ENCODE measurements at places on chromosomes 3 and 15. TPM values are rescaled to one million over a fixed set of nuclear protein-coding genes. Genes with fewer than 3 reads are reported as not detected.

The WWTR1 gene
- total RNA-seq: 0.31 TPM

- no peak for DNase-seq
- H3K27ac ChIP-seq: no peak within 1 kb of the TSS
- H3K36me3 ChIP-seq: peaks cover 2% of the 10 kb centered on the region
- H3K4me1 ChIP-seq: peaks cover 21% of the 10 kb centered on the region
- no peak within 1 kb of the TSS for H3K4me3 ChIP-seq
- H3K27me3 ChIP-seq: no peaks in the 10 kb centered on the region
Measured at GRCh38 chr3:122324871-122325323, at the start of gene CSTA. Gene CSTA (plus strand): TSS chr3:122325248. CDS start chr3:122325293, 45 bp downstream.

GRCh38 chr3:195807681-195808121 lies 4.0 kb downstream of the MUC4 start:
- H3K27ac ChIP-seq: no peak overlapping the region
- no peak overlapping the region for H3K4me3 ChIP-seq
- H3K27me3 ChIP-seq: no peaks in the 10 kb centered on the region
- peaks cover 38% of the 10 kb centered on the region for H3K4me1 ChIP-seq
- DNase-seq: no peak

DNA sequence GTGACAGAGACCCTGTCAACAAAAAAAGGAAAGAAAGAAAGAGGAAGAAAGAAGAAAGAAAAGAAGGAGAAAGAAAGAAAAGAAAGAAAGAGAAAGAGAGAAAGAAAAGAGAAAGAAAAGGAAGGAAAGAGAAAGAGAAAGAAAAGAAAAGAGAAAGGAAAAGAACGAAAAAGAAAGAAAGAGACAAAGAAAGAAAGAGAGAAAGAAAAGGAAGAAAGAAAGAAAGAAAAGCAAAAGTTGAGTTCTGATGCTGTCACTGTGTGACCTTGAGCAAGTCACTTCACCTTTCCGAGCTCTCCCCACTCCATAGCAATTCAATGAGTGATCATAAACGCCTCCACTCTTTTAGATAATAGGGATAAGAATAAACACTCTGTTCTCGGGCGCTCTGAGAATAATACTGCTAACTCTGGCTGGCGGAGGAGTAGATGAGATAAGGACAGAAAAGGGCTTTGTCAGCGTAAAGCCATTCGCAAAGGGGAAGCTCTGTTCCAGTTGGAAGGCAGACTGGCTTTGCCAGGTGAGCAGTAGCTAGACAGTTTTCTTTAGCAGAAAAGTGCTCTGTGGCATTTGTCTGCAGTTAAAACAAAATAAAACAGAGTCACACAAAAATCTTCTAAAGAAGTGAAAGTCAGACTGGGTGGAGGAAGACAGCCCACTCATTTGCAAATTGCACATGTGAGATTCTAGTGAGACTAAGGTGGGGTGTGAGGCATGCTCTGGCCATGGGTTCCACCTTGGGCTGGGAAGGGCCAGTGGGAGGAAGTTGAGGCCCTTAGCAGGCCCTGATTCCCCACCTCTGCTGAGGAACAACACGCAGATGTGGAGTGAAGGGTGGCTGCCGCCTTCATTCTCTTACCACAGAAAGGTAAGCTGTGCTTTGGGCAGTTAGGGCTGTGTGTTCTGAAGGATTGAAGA lies 9.6 kb upstream of the FLNB start:
- H3K4me1 ChIP-seq: peaks cover 8% of the 10 kb centered on the region
- H3K36me3 ChIP-seq: no peaks in the 10 kb centered on the region
- no peaks in the 10 kb centered on the region for H3K27me3 ChIP-seq
- H3K27ac ChIP-seq: peak overlapping the region; percentile 17

The TMEM45A gene
- 0.26 TPM for total RNA-seq

DNA sequence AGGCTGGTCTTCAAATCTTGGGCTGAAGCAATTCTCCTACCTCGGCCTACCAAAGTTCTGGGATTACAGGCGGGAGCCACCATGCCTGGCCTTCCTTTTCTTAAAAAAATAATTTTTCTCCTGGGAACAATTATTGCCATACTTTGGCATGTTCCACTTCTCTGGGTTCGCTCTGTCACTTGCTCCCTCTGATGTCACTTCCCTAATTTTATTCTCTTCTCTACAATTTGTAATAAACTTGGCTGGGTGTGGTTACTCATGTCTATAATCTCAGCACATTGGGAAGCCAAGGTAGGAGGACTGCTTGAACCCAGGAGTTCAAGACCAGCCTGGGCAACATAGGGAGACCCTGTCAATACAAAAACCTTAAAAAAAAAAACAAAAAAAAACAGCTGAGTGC lies 6.1 kb upstream of the IMPDH2 start:
- H3K4me1 ChIP-seq: no peaks in the 10 kb centered on the region
- peaks cover 47% of the 10 kb centered on the region for H3K36me3 ChIP-seq
- no peak for DNase-seq
- no peak overlapping the region for H3K4me3 ChIP-seq
- no peaks in the 10 kb centered on the region for H3K27me3 ChIP-seq
- H3K27ac ChIP-seq: no peak overlapping the region

DNA sequence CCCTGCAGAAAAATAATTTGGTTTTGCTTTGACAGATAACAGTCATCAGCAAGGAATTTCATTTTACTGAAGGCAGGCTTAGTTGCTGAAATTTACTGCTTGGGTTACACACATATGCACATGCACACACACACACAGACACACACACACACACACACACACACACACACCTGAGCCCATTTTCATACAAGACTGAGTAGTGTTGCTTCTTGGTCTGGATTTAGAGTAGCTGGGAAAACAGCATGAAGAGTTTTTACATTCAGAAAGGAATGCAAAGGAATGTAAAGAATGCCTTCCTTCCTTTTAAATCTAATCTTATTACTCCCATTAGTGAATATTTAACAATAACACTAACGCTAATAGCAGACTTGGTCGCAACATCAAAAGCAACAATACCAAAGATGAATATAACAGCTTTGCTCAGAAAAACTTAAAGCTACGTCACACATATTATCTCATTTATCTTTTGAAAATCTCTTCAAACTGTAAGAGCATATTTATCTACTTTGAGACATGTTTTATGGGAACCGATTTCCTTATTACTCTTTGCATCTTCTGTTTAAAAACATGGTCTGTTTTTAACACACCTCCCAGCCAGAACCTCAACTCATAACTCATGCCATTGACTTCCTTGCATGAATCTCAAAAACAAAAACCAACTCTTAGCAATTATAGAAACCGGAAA lies 32.5 kb downstream of the RFTN1 start:
- peak overlapping the region; percentile 66 for H3K4me3 ChIP-seq
- no peaks in the 10 kb centered on the region for H3K27me3 ChIP-seq
- H3K27ac ChIP-seq: peak overlapping the region; percentile 69
- peaks cover 78% of the 10 kb centered on the region for H3K4me1 ChIP-seq

GRCh38 chr3:54691289-54691771 lies 236.5 kb downstream of the LRTM1 start:
- H3K4me1 ChIP-seq: no peaks in the 10 kb centered on the region
- no peaks in the 10 kb centered on the region for H3K27me3 ChIP-seq
- H3K36me3 ChIP-seq: no peaks in the 10 kb centered on the region
- DNase-seq: no peak
- H3K27ac ChIP-seq: no peak overlapping the region
- no peak overlapping the region for H3K4me3 ChIP-seq

The CPNE9 gene
- 0.17 TPM for total RNA-seq

The CCR1 gene
- total RNA-seq: 6.7 TPM

GRCh38 chr3:104906001-104906639 lies 460.6 kb upstream of the ALCAM start:
- H3K4me1 ChIP-seq: no peaks in the 10 kb centered on the region
- H3K4me3 ChIP-seq: no peak overlapping the region
- H3K27ac ChIP-seq: no peak overlapping the region
- no peaks in the 10 kb centered on the region for H3K36me3 ChIP-seq
- DNase-seq: no peak

- H3K4me3 ChIP-seq: no peak overlapping the region
- H3K27me3 ChIP-seq: no peaks in the 10 kb centered on the region
- H3K36me3 ChIP-seq: no peaks in the 10 kb centered on the region
- H3K27ac ChIP-seq: no peak overlapping the region
- peaks cover 2% of the 10 kb centered on the region for H3K4me1 ChIP-seq
- no peak for DNase-seq
Measured at GRCh38 chr3:61177450-61177849, 73.8 kb downstream of the FHIT start.

DNA sequence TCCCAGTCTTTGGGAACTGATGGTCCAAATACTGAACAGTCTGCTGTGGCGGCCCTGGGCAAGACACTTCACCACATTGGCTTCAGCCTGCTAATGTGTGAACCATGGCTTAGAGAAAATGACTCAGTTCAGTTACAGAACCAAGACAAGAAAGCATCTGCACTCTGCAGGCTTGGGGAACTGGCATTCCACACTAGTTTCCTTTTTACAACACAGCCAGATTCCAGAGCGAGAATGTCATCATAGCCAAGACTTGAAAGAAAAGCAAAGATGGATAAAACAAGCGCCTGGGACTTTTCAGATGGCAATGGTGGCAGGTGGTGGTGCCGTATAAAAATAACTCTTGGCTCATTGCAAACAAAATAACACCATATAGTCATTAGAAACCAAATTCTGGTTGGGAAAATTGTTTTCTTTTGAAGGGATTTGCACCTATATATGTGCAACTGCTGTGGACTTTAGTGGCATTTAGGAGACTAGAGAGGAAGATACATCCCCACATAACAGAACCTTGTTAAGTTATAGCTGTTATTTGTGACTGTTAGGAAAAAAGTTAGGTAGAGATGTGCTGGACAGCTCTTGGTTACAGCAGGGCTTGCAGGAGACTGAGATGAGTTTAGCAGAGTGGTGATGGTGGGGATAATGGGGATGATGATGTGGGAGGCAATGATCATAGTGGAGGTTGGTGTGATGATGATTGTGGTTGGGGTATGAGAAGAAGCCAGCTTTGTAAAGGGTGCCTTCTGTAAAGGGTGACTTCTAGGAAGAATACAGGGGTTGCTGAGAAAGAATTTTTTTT lies 273.6 kb downstream of the THRB start:
- H3K27ac ChIP-seq: no peak overlapping the region
- no peaks in the 10 kb centered on the region for H3K36me3 ChIP-seq
- H3K4me1 ChIP-seq: no peaks in the 10 kb centered on the region
- no peak for DNase-seq

DNA sequence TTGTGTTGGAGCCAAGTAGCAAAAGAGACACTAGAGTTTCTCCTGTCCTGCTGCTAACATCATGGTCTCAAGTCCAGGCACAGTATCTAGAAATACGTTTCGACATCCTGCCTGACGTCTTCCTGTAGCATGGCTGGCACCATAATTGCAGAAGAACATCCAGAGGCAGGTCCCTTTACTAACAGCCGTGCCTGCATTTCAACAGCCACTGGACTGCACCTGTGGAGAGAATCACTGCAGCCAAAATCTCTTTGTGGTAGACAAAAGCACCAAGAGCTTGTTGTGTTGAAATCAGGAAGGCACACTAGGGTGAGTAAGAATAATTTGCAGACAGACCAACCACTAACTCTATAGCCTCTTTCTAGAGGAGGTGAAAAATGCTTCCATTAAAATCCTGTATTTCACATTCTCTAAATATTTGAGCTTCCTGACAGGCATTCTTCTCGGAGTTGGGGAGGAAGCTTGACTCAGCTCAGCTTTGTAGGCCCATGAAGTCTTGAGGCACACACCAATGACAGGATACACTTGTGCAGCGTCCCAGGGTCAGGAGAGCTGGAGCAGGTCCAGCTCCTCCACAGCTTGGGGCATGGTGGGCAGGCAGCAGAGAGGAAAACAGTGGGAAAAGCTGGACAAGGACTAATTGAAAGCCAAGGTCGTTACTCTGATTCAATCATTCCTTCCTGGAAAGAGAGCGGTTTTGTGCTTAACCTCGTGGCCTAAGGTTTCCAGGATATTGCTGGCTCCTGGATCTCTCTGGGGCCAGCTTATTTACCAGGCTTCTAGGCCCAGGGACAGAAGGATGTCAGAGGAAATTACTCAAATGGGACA lies 244.9 kb downstream of the FAM43A start:
- H3K4me1 ChIP-seq: no peaks in the 10 kb centered on the region
- no peaks in the 10 kb centered on the region for H3K36me3 ChIP-seq
- H3K4me3 ChIP-seq: no peak overlapping the region
- no peak overlapping the region for H3K27ac ChIP-seq
- no peak for DNase-seq

GRCh38 chr3:51311055-51311454 lies 74.0 kb upstream of the MANF start:
- no peaks in the 10 kb centered on the region for H3K4me1 ChIP-seq
- DNase-seq: peak; percentile 62
- H3K4me3 ChIP-seq: no peak overlapping the region
- H3K36me3 ChIP-seq: no peaks in the 10 kb centered on the region
- H3K27me3 ChIP-seq: no peaks in the 10 kb centered on the region

DNA sequence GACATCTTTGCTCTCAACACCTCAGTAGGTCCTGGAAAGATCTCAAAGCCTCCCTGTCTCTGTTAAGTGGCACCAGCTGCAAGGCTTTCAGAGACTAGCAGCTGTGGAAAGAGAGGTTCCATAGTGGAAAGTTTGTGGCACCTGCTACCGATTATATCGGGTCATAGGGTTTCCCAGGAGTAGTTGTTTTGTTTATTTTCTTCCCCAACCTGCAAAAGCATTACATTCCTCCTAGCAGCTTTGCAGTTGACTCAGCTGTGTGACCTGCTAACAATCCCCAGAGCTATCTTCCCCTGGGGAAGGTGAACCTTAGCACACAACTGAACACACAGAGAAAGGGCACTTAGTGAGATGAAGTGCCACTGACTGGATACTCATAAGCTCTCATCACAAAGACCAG lies 598.9 kb upstream of the GRM7 start:
- no peaks in the 10 kb centered on the region for H3K4me1 ChIP-seq
- H3K27ac ChIP-seq: no peak overlapping the region
- DNase-seq: no peak

DNA sequence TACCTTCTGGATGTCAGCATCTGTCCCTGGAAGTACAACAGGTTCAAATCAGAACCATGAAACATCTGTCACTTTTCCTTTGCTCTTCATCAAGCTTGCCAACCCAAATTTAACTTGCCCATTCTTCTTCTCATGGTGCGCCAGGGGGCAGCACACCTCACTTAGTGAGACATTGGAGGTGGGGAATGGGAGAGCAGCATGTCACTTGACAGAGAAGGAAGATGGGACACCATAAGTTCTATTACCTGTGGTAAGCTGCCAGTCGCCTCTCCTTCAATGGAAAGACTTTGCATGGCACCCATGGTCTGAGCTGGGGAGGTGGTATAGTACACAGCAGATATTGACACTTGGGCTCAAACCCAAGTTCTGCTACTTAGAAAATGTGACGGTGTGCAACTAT lies 2.9 kb downstream of the SCN5A start:
- H3K4me1 ChIP-seq: peaks cover 2% of the 10 kb centered on the region
- no peaks in the 10 kb centered on the region for H3K27me3 ChIP-seq
- peaks cover 1% of the 10 kb centered on the region for H3K36me3 ChIP-seq
- no peak overlapping the region for H3K4me3 ChIP-seq
- H3K27ac ChIP-seq: no peak overlapping the region
- DNase-seq: peak; percentile 70

- H3K4me3 ChIP-seq: no peak overlapping the region
- H3K27me3 ChIP-seq: no peaks in the 10 kb centered on the region
- no peaks in the 10 kb centered on the region for H3K36me3 ChIP-seq
- DNase-seq: no peak
Measured at GRCh38 chr3:76859596-76859995, 180.3 kb upstream of the ROBO2 start.

GRCh38 chr3:144164352-144164751 lies 192.7 kb downstream of the DIPK2A start:
- no peak for DNase-seq
- no peak overlapping the region for H3K27ac ChIP-seq
- no peaks in the 10 kb centered on the region for H3K36me3 ChIP-seq
- H3K4me1 ChIP-seq: no peaks in the 10 kb centered on the region
